ENCODE measurements at places on chromosomes 12 and 14.
A peak's percentile ranks its signal among the peaks of the same experiment; 100 is the strongest.

DNA sequence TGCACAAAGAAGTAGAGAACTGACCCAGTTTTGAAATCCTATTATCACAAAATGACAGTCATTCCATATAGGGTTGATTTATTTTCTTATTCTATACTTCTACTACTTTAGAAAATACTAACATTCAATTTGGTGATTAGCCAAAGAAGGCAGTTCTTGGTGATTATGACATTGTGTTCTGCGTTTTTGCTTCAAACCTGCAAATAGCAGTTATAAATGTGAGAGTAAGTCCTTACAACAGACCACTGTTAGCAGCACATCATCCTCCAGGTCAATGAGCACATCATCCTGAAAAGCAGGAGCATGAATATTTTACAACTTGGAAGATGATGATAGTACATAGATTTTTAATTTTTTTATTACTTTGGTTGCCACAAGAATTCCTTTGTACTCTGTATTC, 53.1 kb downstream of the LIN7A start:
- no peak for DNase-seq

DNA sequence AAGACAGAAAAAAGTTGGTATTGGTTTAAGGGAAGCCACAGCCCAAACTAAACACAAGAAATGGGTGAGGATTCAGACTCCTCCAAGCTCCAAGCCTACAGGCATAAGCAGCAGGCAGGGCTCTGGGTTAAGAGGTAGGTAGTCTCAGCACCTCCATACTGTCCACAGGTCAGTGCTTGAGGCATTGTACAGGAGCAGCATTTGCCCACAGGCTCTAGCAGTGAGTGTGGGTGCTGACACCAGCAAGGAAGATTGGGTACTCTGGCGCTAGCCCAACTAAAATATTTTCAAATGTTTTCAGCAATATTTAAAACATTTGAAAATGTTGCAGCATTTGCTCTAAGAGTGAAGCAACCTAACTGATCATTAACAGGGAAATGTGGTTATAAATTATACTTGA, 33.1 kb downstream of the FERMT2 start:
- no peak for DNase-seq

DNA sequence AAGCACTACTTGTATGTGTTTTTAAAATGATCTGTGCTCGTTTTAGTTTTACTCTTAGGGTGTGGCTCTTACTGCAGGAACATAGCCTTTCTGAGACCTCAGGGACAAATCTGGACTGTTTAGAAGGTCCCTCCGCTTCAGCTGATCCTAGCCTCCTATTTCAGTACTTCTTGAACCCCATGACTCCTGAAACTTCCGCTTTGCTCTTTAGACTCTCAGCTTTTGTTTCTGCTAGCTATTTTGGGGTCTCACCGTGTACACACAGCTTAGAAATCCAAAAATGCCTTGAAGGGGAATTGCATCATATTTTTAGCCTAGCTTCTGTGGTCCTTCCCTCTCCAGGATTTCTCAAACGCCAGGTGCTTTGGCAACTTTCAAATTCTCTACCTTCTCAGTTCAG, 8.3 kb downstream of the OR11G2 start:
- DNase-seq = no peak

- DNase-seq = peak; percentile 72
Measured at GRCh38 chr12:54368709-54369596, 4.7 kb upstream of the GPR84 start.

GRCh38 chr14:23750357-23750756, 114.2 kb downstream of the DHRS2 start:
- DNase-seq = no peak

- DNase-seq = no peak
Measured at GRCh38 chr14:100285021-100285912, 21.0 kb downstream of the SLC25A29 start.

- no peak for DNase-seq
Measured at GRCh38 chr14:98704441-98704840, 567.6 kb downstream of the BCL11B start.

DNA sequence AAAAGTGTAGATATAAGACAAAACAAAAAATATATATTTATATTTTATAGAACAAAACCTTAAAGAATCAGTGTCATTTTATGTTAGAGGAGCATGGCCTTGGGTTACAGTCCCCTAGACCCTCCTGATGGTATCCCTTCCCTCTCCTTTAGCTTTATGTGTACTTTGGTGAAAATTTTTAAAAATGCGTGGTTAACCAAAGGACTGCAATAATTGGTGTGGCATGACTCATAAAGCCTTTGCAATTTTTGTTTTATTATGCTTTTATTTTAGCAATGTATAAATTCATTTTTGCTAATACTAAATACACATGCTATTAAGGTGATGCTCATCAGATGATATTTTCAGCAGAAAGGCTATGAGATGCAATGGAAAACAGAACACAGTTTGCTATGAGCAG, 264.4 kb downstream of the SYT1 start:
- no peak for DNase-seq

DNA sequence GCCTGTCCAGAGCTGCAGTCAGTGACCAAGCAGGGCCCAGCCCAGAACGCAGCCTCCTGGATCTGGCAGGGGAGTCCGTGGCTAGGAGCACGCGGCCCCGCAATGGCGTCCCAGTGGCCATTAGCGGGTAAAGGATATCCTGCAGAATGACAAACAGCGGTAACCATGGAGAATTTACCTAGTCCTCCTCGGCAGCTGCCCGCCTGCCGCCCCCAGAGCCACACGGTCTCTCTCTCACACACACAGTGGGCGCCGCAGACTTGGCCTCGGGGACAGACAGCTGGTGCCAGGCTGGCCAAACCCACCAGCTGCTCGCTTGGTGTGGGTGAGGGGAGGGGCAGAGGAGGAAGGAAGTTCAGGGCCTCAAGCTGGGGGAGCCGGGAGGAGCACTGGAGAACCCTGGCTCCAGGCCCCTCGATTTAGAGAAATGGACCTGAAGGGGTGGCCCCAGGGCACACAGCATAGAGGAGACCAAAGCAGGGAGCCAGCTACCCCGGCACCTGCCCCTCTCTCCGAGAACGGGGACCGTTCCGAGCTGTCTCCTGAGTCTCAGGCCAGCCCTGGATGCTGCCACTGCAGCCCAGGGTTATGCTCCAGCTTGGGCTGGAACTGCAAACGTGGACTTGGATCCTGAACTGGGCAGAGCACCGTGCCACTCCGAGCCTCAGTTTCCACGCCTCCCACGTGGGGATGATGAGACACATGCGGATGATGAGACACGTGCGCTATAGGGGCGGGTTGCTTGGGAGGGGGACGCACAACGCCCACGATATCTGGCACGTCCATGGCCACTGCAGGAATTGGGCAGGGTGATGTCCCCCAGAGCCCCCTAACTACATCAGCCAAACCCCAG, 3.4 kb downstream of the CDK2AP1 start:
- no peak for DNase-seq

- DNase-seq = no peak
Measured at GRCh38 chr12:18721452-18721851, 16.4 kb downstream of the PLCZ1 start.

- no peak for DNase-seq
Measured at GRCh38 chr12:132249689-132250478, 79.5 kb downstream of the GALNT9 start.

GRCh38 chr14:85402569-85403162, 127.3 kb upstream of the FLRT2 start:
- no peak for DNase-seq

- DNase-seq = peak; percentile 9
Measured at GRCh38 chr12:85007836-85008235, 28.2 kb downstream of the TSPAN19 start.

DNA sequence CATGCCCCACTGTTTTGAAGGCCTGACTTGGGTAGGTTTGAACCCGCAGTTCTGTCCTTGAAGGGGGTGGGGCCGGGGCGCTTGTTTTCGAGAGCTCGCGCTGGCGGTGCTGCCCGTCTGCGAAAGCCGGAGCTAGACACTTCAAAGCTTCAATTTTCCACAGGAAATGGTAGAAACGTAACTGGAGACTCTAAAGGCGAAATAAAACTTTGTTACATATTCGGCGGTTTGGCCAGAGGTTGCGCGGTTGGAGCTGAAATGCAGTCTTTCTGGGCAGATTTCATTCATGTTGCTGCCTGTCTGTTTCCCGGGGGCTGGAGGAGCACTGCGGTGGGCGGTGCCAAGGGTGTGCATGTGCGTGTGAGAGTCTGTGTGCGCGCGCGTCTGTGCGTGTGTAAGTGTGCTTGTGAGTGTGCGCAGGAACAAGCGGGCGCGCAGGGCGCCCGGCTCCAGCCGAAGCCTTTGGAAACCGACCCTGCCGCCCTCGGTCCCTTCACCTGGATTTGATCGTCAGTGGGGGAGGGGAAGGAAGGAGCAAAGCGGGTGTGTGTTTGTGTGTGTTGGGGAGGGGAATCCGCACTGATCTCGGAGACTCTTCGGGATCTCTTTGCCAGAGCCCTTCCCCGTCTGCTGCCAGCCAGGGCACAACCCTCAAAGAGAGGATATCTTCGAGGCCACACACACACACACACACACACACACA, 227.7 kb upstream of the CRY1 start:
- DNase-seq = no peak

DNA sequence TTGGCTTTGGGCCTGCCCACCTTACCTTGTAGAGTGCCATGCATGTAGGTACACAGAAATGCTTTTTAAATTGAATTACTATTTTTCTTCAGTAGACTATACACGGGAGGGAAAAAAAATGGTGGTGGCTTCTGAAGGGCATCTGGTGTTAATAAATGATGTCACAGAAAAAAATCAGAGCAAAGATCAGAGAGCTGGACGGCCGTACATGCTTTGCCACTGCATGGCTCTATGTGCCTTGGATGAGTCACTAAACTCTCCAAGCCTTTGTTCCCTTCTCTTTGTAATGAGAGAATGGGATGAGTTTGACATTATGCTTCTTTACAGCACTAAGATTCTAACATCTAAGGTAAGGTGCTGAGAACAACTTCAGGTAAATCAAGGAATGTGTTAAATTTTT, 376.4 kb upstream of the DDHD1 start:
- DNase-seq = no peak

DNA sequence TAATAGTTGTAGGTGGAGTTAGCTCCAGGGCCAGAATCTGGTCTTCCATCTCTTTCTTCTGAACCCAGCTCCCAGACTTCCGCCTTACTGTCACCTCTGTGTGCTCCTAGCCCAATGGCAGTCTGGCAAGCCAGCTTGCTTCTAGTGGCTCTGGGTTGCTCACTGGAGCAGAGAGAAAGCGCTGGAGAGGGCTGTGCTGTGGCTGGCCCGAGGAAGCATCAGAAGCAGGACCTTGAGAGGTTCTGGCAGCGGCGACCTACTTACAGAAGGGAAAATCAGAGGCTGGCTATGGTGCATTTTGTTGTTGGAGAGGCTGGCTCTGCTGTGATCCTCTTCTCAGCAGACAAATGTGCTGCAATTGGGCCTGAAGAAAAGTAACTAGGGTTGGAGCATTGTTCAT, 28.6 kb downstream of the KCNA5 start:
- no peak for DNase-seq

GRCh38 chr12:52615208-52615868, 3.0 kb downstream of the KRT73 start:
- no peak for DNase-seq

DNA sequence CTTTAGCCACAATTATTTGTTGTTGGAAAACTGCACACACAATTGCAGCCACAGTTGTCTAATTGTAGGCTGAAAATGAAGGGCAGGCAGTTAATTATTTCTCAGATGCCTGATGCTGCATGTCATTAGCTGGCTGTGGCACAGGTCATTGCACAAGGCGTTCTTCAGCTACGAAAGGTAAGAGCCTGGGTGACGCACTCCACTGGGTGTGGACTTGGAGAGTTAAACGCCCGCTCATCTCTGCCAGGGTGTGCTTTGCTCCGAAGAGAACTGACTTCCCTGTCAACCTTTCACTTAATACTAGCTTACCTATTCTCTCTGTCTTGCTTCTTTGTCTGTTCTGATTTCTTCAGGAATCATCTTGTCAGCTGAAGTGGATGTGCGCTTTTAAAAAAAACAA, 91.4 kb upstream of the CPM start:
- peak; percentile 49 for DNase-seq

GRCh38 chr12:6966351-6966750, 4.1 kb downstream of the PHB2 start:
- no peak for DNase-seq

DNA sequence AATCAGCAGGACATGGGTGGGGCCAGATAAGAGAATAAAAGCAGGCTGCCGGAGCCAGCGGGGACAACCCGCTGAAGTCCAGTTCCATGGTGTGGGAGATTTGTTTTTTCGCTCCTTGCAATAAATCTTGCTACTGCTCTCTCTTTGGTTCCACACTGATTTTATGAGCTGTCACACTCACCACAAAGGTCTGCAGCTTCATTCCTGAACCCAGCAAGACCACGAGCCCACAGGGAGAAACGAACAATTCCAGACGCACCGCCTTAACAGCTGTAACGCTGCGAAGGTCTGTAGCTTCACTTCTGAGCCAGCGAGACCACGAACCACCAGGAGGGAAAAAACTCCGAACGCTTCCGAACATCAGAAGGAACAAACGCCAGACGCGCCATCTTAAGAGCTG, 2.8 kb upstream of the CNIH1 start:
- no peak for DNase-seq

DNA sequence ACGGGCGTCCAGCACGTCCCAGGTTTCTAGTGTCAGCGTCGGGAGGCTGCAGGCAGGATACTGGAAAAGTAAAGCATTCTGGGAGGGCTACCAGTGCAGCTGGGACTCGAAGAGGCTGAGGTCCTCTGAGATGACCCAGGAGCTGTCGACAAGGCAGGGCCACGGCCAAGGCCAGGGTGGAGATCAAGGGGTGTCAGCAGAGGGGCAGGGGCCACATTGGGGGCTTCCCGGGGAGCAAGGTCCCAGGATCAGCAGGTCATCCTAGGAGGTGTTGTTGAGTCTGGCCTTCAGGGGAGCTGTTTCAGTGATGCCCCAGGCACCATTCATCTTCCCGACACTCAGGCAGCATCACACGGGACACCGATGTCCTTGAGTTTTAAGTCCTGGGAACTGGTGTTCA, 377.8 kb upstream of the SFSWAP start:
- no peak for DNase-seq

GRCh38 chr14:68401855-68402254, 391.0 kb downstream of the ZFP36L1 start:
- no peak for DNase-seq

GRCh38 chr14:72754949-72755348, 139.0 kb downstream of the DPF3 start:
- no peak for DNase-seq

- peak; percentile 5 for DNase-seq
Measured at GRCh38 chr12:121252712-121253345, 42.9 kb downstream of the P2RX4 start.

GRCh38 chr12:75205558-75205957, 4.1 kb downstream of the KCNC2 start:
- peak; percentile 2 for DNase-seq

- no peak for DNase-seq
Measured at GRCh38 chr14:103730490-103731035, 15.0 kb downstream of the ZFYVE21 start.

All from A172 (cell line).